ENCODE measurements at places on chromosomes 5 and 9.

GRCh38 chr5:172565931-172566665 is 75.0 kb upstream of the NEURL1B start:
- DNase-seq, result no peak

DNA sequence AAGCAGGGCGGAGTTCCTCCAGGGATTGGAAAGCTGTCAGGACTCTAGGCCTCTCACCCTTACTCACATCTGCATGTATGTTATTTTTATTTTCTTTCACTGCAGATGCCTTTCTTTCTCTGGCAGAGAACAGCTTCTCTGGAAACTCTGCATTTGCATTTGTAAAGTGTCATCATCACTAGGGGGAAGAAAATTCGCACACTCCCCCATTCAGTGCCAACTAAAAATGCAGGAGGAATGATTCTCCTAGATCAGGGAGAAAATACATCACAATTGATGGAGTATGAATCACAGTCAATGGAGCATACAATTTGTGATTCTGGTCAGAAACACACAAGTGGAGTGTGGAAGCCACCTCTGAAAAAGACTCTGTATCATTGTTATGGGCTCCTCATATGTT is 351.4 kb upstream of the FTMT start:
- no peak for DNase-seq

DNA sequence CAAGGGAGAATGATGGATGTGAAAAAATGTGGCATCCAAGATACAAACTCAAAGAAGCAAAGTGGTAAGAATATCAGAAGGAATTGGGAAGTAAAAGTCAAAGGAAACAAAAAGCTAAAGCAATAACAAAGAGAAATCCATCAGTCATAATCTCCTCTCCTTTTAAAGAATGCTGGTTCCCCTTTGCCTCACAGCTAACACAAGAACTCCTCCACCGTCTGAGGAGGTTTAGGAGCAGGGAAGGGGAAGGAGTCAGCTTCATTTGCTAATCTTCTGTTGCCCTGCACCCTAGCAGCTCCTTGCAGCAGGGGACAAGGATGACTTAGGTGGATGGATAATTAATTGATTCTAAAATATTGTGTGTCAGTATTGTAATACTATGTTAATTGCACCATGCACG is 16.4 kb downstream of the CD274 start:
- no peak for DNase-seq

DNA sequence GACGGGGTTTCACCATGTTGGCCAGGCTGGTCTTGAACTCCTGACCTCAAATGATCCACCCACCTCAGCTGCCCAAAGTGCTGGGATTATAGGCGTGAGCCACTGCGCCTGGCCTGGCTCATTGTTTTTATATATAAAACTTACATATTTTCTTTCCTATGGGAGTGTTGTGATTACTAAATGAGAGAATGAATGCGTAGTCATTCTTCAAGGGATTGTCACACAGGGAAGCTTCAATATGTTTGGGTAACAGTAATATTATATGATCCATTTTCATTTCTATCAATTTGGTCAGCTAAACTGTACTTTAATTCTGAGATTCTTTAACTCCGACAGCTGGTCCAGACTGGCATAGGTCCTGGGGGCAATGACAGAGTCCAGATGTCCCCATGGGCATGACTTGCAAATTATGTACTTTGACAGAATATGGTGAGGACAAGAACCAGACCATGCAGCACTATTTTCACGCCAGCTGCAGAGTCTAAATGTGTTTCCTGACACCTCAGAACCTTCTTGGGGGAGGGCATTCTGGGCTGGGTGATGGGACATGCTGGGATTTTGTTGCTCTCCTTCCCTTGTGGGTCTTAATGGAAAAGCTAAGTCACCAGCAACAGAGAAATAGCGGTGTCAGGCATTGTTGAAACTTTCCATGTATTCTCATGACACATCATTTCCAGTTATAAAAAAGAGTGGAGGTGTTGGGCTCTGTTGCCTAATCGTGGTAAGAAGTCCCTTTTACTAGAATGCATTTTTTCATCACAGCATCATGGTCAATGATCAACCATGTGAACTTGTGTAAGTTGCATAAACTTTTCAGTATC is 40.9 kb upstream of the TNC start:
- no peak for DNase-seq

DNA sequence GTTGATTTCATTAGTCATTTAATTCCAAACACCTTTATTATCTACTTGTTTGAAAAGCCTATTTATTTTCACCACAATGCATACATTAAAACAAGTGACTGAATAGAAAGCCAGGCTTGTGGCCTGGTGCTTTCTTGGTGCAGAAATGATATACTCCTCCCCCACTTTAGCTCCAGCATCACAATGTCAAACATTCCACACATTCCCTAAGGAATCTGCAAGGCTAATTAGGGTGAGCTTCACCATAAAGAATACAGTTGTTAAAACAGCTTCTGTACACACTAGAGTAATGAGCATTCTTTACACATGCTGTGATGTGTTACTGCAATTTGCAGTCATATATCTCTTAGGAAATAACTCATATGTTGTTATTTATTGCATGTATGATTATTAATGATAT is 705.7 kb downstream of the CETN3 start:
- DNase-seq, result no peak

- no peak for DNase-seq
These were observed 276.5 kb upstream of the TYRP1 start for GRCh38 chr9:12416716-12417115.

GRCh38 chr9:133476036-133476931 is 2.6 kb downstream of the SLC2A6 start:
- no peak for DNase-seq

GRCh38 chr5:90528601-90529193 is 687 bp downstream of the LYSMD3 start:
- DNase-seq, result no peak

- no peak for DNase-seq
These were observed 280.6 kb downstream of the NR2F1-AS1 start for GRCh38 chr5:93300309-93300923.

DNA sequence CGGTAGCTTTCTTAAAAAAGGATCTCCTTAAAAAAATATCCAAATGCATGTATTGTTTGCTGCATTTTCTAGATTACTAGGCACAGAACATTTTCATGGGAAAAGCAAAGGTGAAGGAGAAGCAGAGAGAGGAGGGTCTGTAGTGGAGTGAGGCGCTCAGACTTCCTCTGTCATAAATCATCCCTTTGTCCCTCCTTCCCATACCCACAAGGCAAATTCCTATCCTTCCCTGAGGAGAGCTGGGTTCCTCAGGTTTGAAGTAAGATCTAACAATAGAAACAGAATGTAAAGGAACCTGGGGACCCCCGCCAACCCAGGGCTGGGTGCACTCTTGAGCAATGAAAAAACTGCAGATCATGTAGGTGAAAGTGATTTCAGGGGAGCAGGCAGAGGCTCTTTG is 149.2 kb upstream of the ANKH start:
- DNase-seq, result no peak

GRCh38 chr5:76494201-76494600 is 91.1 kb downstream of the IQGAP2 start:
- DNase-seq, result no peak

DNA sequence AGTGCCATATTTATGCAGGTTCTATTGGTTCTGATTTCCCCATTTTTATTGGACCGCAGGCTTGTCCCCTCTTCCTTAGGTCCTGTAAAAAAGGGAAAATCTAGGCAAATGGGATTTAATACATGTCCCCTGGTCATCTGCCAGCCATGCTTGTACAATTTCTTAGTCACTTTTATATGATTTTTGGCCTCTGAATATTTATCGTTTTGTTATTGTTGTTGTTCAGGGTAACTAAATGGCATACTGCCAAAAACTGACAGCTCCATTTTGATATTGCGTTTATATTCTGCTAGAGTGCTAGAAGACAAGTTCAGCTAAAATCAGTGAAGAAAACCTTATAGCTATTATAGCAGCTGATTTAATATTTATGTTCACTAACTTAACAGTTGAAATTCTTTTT is 770.2 kb upstream of the FAM174A start:
- DNase-seq, result no peak

GRCh38 chr9:38682713-38683112 is 37.2 kb downstream of the FAM240B start:
- no peak for DNase-seq

DNA sequence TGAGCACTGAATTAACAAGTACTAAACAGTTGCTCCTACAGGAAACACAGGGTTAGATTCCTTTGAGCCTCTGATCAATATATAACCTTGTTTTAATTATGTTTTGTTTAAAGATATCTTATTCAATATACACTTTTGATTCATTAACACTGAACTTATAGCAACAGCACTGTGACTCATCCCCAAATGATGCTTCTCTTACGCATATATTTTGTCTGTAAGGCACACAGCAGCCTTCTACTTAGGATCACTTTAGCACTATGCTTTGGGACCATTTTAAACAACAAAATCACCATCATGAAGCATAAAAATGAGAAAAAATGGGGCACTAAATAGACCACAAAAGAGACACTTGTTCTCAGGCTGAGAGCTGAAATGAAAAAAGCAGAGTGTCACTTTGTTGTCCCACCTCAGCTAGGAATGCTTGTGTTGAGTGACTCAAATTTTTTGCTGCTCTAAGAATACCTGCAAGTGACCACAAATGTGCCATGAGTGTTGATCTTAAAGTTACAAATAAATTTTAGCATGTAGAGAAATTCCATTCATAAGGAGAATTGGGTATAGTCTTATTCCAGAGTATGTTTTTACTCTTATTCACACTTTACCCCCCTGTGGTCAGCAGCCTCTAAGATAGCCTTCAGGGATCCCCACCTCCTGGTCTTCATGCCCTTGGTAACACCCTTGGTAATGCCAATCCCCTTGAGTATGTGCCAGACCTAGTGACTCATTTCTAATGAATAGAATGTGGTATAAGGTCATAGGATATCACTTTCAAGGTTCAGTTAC is 252.7 kb upstream of the IL12B start:
- no peak for DNase-seq

- no peak for DNase-seq
These were observed 102.9 kb upstream of the LRRTM2 start for GRCh38 chr5:138978080-138978479.

DNA sequence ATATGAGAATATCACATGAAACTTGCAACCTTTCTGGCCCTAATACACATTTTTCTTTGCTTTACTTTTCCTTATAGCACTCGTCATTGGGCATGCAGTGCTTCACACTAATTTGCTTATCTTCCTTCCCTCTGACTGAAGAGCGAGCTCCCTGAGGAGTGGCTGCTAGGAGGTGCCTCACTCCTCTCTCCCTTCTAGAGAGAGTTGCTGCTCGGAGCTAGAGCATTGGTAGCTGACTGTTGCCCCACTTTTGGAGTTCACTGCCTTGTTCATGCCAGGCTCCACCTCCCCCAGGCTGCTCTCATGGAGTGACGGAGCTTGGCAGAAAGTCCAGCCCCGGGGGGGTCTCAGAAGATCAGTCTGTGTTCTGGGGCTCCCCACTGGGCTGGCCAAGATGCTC is 413.2 kb downstream of the MED10 start:
- no peak for DNase-seq

- no peak for DNase-seq
These were observed 243.4 kb upstream of the KLF4 start for GRCh38 chr9:107732781-107733522.

DNA sequence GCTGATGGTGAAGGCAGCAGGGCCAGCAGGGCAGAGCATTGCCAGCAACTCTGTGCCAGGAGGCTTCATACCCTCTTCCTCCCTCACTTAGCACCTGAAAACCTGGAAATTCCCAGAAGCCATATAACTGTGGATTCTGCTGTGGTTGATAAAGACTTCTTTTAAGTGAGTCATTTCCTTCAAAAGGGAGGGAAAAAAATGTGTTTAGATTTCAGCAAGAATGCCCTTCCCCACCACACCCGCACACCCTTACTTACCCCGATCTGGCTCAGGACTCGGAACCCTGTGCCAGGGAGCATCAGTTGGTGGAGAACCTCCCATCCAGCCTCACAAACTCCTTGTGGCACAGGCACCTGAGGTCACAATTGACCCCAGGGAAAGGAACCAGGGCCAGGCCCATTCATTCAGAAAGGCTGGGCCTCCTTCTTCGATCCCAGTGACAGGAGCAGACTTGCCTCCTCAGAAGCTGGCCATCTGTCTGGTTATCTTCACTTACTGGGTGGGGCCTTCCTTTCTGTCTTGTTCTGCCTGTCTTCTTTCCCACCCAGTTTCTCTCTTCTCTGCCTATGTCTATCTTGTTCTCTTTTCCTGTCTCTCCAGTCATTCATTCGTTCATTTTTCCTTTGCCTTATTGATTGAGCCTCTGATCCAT is 62.6 kb downstream of the PLAC8L1 start:
- no peak for DNase-seq

DNA sequence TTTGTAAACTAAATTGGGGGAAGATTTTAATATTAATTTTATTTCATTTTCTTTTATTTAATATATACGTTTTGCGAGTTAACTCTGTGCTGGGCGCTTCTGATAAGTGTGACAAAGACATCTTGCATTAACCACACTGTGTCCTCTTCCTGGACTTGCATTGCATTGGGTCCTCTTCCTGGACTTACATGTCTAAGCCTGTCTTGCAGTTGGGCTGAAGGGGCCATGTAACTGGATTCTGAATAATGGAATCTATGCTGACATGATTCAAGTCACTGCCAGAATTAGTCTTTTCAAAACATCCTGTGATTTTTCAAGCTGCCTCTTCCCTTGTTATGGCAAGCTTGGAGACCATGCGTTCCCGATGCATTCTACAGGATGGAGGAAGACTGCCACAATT is 122.6 kb downstream of the TRIM32 start:
- DNase-seq, result no peak

DNA sequence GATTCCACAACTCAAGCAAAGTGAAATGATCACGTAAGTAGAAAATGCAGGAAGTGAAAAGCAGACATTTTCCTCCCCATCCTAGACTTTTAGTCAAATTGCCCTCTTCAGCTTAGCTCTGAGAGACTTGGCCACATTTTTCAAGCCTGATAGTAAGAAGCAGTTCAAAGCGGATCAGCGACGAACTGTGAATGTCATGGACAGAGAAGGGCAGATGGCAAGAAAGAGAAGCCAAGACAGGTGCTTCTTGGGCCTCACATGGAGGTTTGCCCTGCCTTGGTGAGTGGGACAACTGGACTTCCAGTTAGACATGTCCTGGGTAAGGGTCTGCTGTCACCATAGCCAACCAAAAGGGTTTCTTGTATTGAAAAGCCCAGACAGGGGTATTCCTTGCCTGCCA is 291.5 kb downstream of the MED10 start:
- DNase-seq, result no peak

DNA sequence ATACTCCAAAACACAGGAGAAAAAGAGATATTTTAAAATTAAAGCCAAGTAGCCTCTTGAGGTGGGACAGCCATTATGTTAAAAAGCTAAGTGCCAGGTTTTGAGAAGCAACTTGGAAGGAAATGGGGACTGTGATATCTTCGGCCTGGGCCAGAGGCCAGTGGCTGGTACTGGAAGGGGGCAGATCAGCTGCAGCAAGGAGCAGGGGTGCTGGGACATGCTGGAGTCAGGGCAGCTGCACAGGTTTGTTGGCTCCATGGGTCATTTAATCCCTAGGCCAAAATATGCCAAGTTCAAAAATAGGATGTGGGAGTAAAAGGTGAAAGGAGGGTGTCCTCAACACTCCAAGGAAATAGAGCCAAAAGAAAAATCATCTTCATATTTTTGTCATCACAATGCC is 30.0 kb downstream of the ADRB2 start:
- no peak for DNase-seq

GRCh38 chr9:27540502-27540901 is 10.9 kb upstream of the MOB3B start:
- no peak for DNase-seq

GRCh38 chr9:23824830-23825591 is 1.0 kb downstream of the ELAVL2 start:
- DNase-seq, result no peak

Data from stimulated activated CD4-positive, alpha-beta T cell treated with anti-CD3 and anti-CD28 coated beads, Interleukin-2, amount 100 ng/mL, for 24 hours (primary cell).